T-helper 22 cell (primary cell): ENCODE measurements at places on chromosomes 6 and 20.

DNA sequence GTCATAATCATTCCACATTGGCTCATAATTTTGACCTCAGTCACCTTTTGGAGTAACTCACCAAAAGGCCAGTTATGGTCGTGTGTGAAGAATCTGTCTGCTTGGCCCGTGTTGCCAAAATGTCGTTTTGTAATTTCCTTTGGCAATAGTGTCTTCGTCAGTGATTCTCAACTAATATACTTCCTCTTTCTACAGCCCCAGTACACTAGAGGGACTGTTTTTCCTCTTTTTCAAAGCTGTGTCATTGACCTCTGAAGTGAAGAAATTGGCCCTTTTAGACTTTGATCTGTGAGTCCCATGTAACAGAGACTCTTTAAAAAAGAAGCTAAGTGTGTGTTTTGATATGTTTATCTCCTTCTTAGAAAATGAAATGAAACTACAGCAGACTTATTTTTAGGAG, 5.2 kb downstream of the FOXO3 start:
- DNase-seq: no peak

GRCh38 chr20:50333812-50334211, 143.2 kb downstream of the CEBPB start:
- no peak for DNase-seq

DNA sequence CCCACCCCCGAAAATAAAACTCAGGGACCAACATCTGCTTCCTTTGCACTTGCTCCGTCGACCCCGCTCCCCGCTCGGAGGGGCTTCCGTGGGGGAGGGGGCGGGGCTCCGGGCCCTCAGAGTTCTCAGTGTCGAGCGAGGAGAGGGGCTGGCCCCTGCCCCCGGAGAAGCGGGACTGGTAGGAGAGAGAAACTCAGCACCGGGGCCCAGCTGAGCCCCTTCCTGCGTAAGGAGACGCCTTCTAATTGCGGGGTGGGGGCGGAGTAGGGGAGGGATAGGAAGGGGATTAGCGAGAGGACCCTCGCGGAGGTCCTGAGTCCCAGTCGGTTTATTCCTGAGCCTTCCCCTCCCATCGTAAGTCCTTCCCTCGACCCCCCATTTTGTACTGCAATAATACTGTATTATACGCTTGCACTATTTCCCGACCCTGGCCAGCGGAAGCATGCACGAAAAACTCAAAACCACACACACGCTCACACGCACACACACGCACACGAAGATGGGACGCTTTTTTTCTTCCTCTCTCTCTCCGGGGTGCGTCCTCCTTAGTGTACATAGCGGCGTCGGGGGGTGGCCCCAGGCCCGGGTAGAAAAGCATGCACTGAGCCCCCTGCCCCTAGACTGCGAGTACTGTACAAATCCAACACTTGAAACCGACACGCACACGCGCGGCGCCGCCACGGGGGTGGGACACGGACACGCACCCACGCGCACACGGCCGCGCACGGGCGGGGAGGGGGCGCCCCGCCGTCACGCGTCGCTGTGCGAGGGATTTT, 22.1 kb upstream of the SLC22A7 start:
- DNase-seq: no peak

DNA sequence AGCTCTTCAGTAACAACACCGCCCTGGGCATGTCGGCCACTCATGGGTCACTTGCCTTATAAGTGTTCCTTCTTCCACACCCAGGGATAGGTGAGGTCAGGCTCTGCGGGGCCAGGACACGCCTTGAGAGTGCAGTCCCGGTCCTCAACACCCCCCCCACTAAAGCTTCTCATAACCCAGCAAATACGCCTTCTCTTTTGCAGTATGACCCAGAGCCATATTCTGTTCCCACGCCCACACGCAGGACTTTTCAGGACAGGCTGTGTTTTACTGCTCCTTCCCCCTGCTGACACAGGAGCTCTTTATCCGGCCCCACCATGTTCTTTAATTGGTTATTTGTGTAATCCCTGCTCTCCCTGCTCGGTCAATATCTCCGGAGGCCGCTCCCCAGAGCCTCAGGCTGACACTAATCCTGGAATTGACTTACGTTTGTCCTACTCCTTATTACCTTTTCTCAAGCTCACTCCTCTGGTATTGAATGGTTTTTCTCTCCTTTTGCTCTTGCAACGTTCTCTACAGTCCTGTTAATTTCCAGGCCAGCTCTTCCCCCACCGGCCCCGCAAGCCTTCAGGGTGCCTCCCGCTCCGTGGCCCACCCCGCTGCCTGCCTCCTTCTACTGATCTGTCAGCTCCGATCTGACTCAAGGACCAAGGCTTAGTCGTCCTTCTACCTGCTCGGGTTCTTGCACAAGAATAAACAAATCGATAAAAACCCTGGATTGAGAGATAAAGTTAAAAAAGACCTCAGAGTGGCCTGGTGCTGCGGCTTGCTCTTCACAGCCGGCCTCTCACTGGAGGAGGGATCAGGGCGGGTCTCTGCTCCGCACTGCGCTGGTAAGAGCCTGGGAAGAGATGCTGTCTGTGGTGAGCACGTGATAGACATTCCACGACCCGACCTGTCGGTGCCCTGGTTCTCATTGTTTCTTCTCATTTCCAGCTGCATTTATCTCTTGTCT, 357.5 kb downstream of the ZFAND3 start:
- no peak for DNase-seq

DNA sequence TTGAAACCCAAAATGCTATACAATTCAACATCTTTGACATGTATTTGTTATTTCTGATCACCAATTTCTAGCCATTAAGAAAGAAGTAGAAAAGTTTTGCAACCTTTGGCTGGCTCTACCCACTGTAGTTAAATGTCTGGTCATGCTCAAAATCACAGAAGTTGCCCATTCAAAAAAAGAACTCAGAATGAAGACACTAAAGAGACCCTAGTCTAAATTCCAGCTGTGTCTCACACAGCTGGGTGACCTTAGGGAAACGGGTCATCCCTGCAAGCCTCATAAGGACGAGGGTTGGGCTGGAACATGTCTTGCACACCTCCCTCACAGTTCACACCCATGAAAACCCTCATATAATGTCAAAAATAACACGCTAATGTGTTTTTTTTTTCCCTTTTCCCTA, 10.3 kb downstream of the FOXQ1 start:
- DNase-seq: no peak

- peak; percentile 13 for DNase-seq
Measured at GRCh38 chr6:6547110-6547879, 41.2 kb upstream of the LY86 start.

GRCh38 chr20:36956016-36956415, 4.5 kb upstream of the SAMHD1 start:
- no peak for DNase-seq

DNA sequence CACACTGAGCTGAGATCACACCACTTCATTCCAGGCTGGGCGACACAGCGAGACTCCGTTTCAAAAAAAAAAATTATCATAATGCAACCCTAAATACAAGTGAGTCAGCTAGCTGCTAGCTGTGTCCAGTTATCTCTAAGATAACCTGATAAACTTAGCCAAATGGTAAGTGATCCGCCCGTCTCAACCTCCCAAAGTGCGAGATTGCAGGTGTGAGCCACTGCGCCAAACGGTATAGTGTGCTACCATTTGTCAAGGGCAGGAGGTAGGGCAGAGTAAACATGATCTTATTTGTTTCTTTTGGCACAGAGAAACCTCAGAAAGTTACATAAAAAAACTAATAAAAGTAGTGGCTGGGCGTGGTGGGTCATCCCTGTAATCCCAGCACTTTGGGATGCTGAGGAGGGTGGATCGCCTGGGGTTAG, 4.7 kb upstream of the C6orf132 start:
- DNase-seq: no peak

DNA sequence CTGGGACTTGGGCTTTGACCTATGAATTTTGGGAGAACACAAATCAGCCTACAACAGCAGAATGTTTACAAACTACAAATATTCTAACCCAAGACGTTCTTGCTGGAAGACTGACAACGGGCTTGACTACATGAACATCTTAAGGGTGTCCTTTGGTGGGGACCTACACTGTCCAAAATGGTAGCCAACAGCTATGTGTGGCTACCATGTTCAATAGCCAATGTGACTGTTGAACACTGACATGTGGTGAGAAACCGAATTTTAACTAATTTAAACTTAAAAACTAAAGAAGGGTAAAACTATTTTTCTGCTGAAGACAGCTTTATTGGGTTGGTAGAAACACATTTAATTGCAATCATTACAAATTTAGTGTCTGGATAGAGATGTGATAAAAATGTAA, 30.1 kb downstream of the LINC00237 start:
- DNase-seq: no peak

DNA sequence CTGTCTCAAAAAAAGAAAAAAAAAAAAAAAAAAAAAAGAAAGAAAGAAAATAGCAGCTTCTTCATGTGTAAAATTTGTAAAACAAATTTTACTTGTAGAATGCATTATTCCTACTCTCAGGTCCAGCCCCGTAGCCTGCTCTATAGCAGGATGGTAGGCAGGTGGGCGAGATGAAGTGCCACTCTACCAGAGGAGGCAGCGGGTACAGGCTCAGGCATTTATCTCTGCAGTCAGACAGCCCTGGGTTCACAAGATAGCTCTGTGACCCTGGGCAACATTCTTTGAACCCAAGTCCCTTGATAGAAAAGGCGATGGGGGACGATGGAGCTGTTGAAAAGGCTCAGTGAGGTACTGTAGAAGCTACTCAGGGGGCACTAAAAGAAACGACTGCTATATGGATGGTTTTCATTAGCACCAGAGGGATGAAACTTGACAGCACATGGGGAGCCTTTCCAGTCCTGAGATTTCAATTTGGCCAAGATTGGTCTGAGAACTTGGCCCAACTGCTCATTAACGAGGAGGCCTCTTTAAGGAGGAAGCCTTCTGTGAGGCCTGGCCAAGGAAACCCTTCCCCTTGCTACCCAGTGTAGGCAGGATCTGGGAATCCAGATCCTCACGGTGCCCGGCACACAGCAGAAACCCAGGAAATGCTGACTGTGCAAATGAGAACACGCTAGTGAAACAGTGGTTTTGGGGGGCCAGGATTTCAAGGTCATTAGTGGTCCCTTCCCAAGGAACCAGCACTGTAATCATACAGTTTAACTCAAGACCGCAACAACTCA, 63.1 kb downstream of the MYH7B start:
- DNase-seq: no peak

- DNase-seq: no peak
Measured at GRCh38 chr20:41533537-41534136, 84.5 kb downstream of the CHD6 start.

GRCh38 chr20:54067606-54068174, 2.7 kb downstream of the BCAS1 start:
- no peak for DNase-seq

- no peak for DNase-seq
Measured at GRCh38 chr20:13022401-13023155, 13.8 kb downstream of the SPTLC3 start.

- DNase-seq: no peak
Measured at GRCh38 chr20:23304616-23305015, 46.0 kb upstream of the NXT1 start.

- no peak for DNase-seq
Measured at GRCh38 chr6:20933057-20933788, 399.0 kb downstream of the CDKAL1 start.

DNA sequence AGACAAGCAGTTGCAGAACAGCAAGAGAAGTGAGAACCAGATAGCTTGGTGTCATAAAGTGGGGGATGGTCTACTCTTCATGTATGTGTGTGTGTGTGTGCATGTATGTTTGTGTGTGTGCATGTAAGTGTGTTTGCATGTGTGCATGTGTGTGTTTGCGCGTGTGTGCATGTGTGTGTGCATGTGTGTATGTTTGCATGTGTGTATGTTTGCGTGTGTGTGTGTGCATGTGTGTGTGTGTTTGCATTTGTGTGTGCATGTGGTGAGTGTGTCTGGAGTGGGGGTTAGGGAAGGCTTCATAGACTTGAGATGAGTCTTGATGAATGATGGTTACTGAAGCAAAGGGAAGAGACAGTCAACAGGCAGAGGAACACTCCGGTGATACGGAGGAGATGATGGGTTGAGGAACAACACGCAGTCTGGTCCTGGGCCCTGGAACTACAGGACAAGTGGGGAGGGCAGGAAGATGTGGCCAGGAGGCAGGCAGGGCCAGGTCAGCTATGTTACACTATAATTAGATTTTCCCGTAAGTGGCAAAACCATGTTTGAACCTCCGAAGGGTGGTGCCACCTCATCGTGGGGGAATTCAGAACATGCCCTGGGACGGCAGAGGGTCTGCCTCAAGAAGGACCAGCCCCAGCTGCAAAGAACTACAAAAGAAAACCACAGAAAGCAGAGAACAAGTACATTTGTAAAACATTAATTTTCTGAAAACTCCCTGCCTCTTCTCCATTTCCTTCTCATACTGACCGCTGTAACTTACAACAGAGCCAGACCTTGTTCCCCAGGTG, 38.7 kb upstream of the PDE10A start:
- no peak for DNase-seq

DNA sequence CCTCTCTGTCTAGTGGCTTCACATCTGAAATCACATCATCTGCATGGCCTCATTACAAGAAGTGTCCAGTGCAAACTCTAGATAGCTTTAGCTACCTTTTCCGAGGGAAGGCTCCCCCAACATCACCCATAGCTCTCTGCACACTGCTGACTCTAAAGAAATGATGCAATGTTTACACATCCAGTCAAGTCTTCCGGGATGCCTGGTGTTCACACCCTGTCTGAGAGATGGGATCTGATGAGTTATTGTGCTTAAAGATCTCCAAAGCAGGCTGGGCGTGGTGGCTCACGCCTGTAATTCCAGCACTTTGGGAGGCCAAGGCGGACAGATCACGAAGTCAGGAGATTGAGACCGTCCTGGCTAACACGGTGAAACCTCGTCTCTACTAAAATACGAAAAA, 404.6 kb upstream of the IRAK1BP1 start:
- no peak for DNase-seq

DNA sequence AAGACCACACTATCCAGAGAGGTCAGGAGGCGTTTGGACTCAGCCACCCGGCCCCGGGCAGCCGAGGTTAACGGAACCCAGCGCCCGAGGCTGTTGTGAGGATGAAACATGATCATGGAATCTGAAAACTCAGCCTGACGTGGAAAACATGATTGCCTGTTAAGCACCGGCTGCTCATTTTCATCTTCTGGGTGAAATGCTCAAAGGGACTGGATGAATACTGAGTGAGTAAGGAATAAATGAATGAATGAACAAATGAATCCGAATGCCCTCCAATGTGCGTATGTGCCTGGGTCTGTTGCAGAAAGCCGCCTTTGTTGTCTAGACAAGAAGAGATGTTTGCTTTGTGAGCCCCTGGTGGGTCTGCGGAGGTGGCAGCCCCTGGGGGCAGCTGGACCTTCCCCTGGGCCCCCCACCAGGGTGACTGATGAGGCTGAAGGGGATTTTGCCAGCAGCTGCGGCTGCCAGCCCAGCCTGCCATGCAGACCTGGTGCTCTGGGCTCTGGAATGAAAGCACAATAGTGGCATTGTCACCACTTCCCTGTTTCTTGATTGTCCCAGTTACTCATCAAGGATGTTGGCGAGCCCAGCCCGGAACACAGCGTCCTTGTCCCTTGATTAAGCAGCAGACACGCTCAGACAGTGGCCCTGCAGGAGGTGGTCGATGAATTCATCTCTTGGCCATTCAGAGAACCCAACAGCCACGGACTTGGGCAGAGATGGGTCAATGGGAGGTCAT, 211.1 kb downstream of the ANKRD60 start:
- no peak for DNase-seq

GRCh38 chr20:29873946-29874345, 1383.5 kb upstream of the DEFB115 start:
- DNase-seq: no peak
